A172 (cell line): ENCODE measurements at places on chromosomes 13 and 19. TPM values are rescaled to one million over a fixed set of nuclear protein-coding genes. Genes with fewer than 3 reads are reported as not detected.

Gene FOXA3
- not detected in 2 replicates for total RNA-seq

Gene GGACT
- total RNA-seq = 0.72 and 1.5 TPM in 2 replicates

Gene SLITRK5
- total RNA-seq = 0.57 and 0.69 TPM in 2 replicates

Gene TRPC4
- total RNA-seq = 0.26 and 0.46 TPM in 2 replicates

Gene EMP3
- total RNA-seq = 67.5 and 98.5 TPM in 2 replicates

Gene NR2F6
- 54.5 and 70.9 TPM in 2 replicates for total RNA-seq

Gene MBD3L3
- not detected in 2 replicates for total RNA-seq

Gene PSG7
- total RNA-seq = 0.07 TPM in 1 of 2 replicates, not detected in the other

Gene PSG2
- 0.19 TPM in 1 of 2 replicates, not detected in the other for total RNA-seq

Gene PABPC3
- not detected in 2 replicates for total RNA-seq

Gene FGF22
- total RNA-seq = 0.17 TPM in 1 of 2 replicates, not detected in the other

Gene PTH2
- total RNA-seq = not detected in 2 replicates

Gene CEACAM8
- not detected in 2 replicates for total RNA-seq

Gene GPR12
- total RNA-seq = not detected in 2 replicates

Gene PRTN3
- 0.14 and 0.16 TPM in 2 replicates for total RNA-seq

Gene KATNAL1
- total RNA-seq = 62.4 and 119 TPM in 2 replicates

Gene GRIK5
- total RNA-seq = 0.76 and 1.9 TPM in 2 replicates

Gene DUS3L
- total RNA-seq = 56.0 and 76.7 TPM in 2 replicates

Gene TLE6
- 4.8 and 6.3 TPM in 2 replicates for total RNA-seq

Gene CCDC70
- not detected in 2 replicates for total RNA-seq

Gene TMPRSS9
- not detected in 2 replicates for total RNA-seq
